Activated T-cell treated with anti-CD3 and anti-CD28 coated beads, Interleukin-2, amount 50 U/mL, for 4 hours (primary cell): ENCODE measurements at places on chromosomes 12 and 14. TPM values are rescaled to one million over a fixed set of nuclear protein-coding genes. Genes with fewer than 3 reads are reported as not detected.

PXMP2 gene
- total RNA-seq, result 5.9 TPM

DNA sequence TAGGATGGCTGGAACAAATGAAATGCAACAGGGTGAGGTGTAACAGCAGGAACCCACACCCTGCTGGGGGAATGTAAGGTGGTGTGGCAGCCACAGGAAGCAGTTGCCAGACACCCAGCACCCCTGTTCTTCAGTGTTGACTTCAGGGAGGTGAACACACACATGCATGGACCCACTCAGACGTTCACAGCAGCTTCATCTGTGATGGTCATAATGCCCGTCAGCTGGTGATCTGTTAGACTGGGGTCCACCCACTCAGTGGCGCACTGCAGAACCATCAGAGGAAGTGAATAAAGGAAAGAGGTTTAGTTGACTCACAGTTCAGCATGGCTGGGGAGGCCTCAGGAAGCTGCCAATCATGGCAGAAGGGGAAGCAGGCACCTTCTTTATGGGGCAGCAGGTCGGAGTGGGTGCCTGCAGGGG, 22.7 kb upstream of the TEX22 start:
- no peak for DNase-seq

DNA sequence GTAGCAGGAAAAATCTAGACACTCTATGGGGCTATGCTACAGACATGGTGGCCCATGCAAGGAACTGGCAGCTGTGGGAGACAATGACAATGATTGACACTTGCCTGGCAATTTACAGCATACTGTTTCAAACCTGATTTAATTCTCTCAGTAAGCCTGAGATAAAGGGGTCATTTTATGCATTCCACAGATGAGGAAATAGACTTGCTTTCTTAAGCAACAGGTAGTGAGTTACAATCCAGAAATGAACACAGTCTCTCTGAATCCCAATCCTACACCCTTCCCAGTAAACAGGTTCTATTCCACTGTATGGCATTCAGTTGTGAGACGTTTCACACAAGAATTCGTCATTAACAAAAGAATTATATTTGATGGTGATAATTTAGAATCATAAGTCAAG, 15.5 kb upstream of the PCNX1 start:
- DNase-seq, result no peak

DNA sequence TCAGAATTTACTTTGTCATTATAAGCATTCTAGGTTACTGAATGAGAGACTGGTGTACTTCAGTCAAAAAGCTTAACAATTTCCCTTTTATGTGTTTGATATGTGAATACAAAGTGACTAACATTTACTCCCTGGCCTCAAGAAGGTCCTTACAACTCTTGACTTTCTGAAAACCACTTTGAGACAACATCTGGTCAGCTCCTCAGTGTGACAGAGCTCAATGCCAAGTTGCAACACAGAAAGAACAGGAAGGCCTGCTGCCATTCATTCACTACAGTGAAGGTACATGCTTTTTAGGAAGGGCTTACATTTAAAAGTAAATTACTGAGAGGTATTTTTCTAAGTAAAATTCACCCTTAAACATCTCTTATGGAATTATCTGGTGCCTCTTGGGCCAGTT, 2.3 kb upstream of the NAA30 start:
- DNase-seq, result no peak
